ENCODE measurements at places on chromosomes 1 and 21.

DNA sequence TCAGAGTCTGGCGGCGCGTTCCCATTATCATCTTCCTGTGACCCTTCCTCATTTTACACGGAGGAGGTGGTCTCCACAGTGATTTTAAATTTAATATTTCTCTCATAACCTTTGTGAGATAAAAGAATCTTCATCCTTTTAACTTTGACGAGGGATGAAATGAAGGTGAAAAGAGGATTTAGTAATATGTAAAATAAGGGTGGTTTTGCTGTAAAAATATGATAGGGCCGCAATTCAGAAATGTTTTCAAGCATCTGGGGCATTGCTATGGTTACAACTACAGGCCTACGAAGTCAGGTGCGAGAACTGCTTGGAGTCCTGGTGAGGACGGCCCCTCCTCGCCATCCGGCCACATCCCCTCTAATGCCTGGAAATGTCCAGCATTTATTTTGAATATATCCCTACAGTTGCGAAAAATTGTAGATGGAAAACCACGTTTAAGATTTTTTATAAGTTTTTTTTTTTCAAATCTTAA lies 422 bp upstream of the RSBN1 start:
- H3K27ac ChIP-seq, result peak overlapping the region; percentile 96
- no peaks in the 10 kb centered on the region for H3K27me3 ChIP-seq
- peak overlapping the region; percentile 52 for H3K4me3 ChIP-seq
- H3K36me3 ChIP-seq, result no peaks in the 10 kb centered on the region

DNA sequence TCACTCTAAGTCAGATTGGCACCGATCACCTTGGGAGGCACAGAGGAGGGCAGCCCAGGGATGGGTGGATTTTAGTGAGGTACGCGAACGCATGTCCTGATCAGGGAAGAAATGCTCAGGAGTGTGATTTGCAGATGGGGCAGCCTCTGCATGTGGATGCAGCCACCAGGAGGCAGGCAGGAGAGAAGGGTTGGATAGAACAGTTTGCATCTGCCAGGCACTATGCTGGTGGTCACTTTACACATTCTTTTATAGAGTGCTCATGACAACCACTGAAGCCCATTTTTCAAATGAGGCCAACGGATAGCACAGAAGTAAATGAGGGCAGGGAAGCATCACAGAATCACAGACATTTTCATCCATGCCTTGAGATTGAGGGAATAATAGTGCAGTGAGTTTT lies 5.7 kb downstream of the LAMB3 start:
- DNase-seq, result no peak
- no peak overlapping the region for H3K4me3 ChIP-seq
- H3K4me1 ChIP-seq, result peaks cover 55% of the 10 kb centered on the region
- no peaks in the 10 kb centered on the region for H3K27me3 ChIP-seq

DNA sequence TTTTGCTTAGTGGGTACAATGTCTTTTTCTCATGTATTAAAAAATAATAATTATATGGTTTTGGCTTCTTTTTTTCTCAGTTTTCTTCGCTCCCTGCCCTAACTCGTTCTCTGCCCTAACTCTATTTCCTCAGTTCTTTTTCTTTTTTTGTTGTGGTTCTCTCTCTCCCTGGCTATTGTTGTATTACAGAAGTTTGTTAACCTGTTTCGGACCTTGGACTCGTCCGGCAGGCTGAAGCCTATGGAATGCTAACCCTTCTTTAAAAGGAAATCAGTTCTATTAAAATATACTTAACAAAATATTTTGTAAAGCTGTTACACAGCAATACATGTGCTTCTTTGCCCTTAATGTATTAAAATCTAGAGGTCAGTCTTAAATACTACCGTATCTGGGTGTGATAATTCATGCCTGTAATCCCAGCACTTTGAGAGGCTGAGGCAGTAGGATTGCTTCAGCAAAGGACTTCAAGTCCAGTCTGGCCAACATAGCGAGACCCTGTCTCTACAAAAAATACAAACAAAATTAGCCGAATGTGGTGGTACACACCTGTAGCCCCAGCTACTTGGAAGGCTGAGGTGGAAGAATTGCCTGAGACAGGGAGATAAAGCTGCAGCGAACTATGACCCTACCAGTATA lies 64.1 kb downstream of the ANGPTL1 start:
- no peaks in the 10 kb centered on the region for H3K4me1 ChIP-seq
- no peak overlapping the region for H3K4me3 ChIP-seq
- no peak overlapping the region for H3K27ac ChIP-seq
- no peaks in the 10 kb centered on the region for H3K27me3 ChIP-seq
- peaks cover 5% of the 10 kb centered on the region for H3K36me3 ChIP-seq
- no peak for DNase-seq

DNA sequence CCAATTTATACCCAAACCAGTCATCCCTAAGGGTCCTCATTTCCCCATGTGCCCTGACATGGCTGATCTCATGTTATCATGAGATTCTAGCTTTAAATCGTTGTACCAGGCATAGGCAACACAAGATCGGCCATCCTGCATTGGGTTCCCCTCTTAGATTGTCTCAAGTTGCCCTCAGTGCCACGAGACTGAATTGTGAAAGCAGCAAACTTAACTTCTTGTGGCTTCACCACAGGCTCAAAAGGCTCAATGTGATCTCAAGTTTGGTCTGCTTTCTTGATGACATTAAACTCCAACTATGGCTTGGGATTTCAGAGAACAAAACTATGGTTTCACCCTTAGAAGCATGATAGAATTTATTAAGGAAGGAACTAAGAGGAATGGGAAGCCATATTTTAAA lies 168.5 kb upstream of the SYT6 start:
- H3K27ac ChIP-seq, result no peak overlapping the region
- no peak for DNase-seq
- no peaks in the 10 kb centered on the region for H3K36me3 ChIP-seq
- H3K4me1 ChIP-seq, result peaks cover 7% of the 10 kb centered on the region
- no peak overlapping the region for H3K4me3 ChIP-seq

GRCh38 chr1:62228136-62228882 lies 33.7 kb downstream of the L1TD1 start:
- H3K27ac ChIP-seq, result no peak overlapping the region
- no peak overlapping the region for H3K4me3 ChIP-seq
- H3K36me3 ChIP-seq, result no peaks in the 10 kb centered on the region
- no peak for DNase-seq
- no peaks in the 10 kb centered on the region for H3K4me1 ChIP-seq

DNA sequence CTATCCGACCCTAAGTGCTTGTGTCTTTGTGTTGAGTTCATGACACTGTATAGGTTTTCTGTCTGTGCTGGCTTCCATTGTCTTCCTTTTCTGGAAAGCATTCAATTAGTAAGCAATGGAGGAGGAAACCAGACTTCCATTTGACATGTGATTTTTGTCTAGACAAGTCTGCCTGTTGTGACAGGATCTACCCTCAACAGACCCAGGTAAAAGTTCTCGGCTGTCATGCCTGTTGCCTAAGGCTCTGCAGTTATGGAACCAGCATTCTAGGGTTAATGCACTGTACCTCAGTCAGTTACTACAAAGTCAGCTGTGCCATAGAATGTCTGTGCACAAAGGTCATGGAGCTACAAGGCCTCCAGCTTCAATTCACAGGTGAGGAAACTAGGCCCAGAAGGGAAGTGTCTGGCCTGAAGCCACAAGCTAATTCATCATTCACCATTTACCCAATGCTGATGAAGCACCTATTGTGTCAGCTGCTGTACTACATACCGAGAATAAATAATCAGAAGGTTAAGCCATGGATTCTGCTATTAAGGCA lies 72.3 kb downstream of the PLPP3 start:
- H3K27me3 ChIP-seq, result no peaks in the 10 kb centered on the region
- peak overlapping the region; percentile 35 for H3K27ac ChIP-seq
- peaks cover 92% of the 10 kb centered on the region for H3K36me3 ChIP-seq
- no peak overlapping the region for H3K4me3 ChIP-seq
- DNase-seq, result no peak

DNA sequence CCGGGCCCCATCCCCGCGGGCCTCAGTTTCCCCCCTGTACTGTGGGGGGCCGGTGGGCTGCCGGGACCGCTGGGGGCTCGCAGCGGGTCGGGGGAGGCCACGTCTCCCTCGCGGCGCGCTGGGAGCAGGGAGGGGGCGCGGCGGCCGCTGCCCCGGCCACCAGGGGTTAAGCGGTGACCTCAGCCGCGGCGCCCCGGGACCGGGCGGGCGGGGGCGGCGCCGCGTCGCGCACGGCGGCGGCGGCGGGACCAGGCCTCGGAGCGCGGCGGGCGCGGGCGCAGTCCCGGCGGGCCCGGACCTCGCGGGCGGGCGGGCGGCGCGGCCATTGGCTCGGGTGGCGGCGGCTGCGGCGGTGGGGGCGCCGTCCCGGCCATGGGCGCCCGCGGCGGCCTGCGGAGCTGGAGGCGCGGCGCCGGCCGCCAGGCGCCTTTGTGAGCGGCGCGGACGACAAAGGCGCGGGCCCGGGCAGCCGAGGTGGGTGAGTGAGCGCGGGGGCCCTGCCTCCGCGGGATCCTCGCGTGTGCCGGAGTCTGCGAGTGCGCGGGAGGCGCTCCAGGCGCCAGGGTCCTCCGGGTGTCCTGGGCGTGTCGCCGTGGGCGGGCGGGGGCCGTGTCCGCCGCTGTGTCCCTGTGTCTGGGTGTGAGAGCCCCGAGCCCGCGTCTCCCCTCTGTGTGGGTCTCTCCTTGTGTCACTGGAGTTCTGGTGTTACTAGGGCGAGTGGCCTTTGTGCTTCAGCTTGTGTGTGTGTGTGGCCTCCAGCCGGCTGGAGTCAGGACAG lies at the start of gene ARHGEF10L:
ARHGEF10L (plus strand) TSS at position 222 of the 778 bp plus-strand sequence. CDS start 40,898 bp downstream, outside the sequence.
- DNase-seq, result peak; percentile 88
- H3K4me3 ChIP-seq, result peak within 1 kb of the TSS; percentile 89
- peak within 1 kb of the TSS; percentile 82 for H3K27ac ChIP-seq
- peaks cover 24% of the 10 kb centered on the region for H3K4me1 ChIP-seq
- no peaks in the 10 kb centered on the region for H3K36me3 ChIP-seq

DNA sequence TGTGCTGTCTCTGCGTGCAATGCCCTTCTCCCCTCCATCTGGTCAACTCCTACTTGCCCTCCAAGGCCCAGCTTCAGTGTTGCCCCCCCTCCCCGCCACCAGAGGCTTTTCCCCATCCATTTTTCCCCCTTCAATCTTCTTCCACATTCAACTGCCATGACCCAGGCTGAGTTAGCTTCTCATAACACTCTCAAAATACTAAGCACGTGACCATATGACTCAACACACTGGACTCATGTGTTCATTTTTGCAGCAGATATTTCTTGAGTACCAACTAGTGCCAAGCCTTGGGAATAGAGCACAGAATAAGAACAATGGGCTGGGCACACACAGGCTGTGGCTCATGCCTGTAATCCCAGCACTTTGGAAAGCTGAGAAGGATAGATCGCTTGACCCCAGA lies 132.1 kb downstream of the IGSF21 start:
- no peak overlapping the region for H3K27ac ChIP-seq
- no peaks in the 10 kb centered on the region for H3K36me3 ChIP-seq
- H3K4me1 ChIP-seq, result peaks cover 20% of the 10 kb centered on the region
- DNase-seq, result no peak
- no peak overlapping the region for H3K4me3 ChIP-seq

- no peak overlapping the region for H3K27ac ChIP-seq
- H3K4me3 ChIP-seq, result no peak overlapping the region
- H3K27me3 ChIP-seq, result no peaks in the 10 kb centered on the region
Observed at GRCh38 chr1:232196042-232196441, 433.9 kb downstream of the SIPA1L2 start.

GRCh38 chr1:226622012-226622411 lies 73.4 kb downstream of the STUM start:
- H3K27me3 ChIP-seq, result no peaks in the 10 kb centered on the region
- no peaks in the 10 kb centered on the region for H3K36me3 ChIP-seq
- H3K27ac ChIP-seq, result no peak overlapping the region
- no peak for DNase-seq

DNA sequence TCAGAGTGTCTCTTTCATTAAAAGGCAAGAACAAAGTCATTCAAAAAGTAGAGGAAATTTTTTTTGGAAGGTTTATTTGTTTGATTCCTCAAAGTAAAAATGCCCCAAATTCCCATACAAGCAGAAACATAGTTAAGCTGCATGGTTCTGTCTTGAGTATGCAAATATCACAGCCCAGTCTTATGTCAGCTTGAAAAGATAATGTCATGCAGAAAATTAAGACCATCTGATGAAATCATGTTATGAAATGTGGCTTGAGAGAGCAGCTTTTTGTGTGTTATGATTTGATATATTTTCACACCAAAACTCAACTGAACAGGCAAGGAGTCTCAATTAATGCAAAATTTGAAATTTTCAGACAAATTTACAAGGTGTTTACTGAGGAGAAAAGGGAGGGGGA lies 411.0 kb downstream of the LMO4 start:
- H3K27ac ChIP-seq, result no peak overlapping the region
- no peaks in the 10 kb centered on the region for H3K27me3 ChIP-seq
- H3K36me3 ChIP-seq, result no peaks in the 10 kb centered on the region

- no peaks in the 10 kb centered on the region for H3K36me3 ChIP-seq
- H3K27ac ChIP-seq, result no peak overlapping the region
- H3K4me3 ChIP-seq, result no peak overlapping the region
- peak; percentile 72 for DNase-seq
Observed at GRCh38 chr1:159798893-159799292, 3.3 kb upstream of the FCRL6 start.

GRCh38 chr1:209583408-209583807 lies at the start of gene CAMK1G:
Gene CAMK1G, plus strand, starts transcription at chr1:209583714. Its CDS starts 11,270 bp downstream, at chr1:209594984.
- H3K4me1 ChIP-seq, result peaks cover 18% of the 10 kb centered on the region
- H3K27me3 ChIP-seq, result no peaks in the 10 kb centered on the region
- no peaks in the 10 kb centered on the region for H3K36me3 ChIP-seq
- H3K27ac ChIP-seq, result 0 out of 2 replicates have a peak within 1 kb of the TSS, but pooled peaks have one; percentile 8
- H3K4me3 ChIP-seq, result peak within 1 kb of the TSS; percentile 80
- peak; percentile 57 for DNase-seq

DNA sequence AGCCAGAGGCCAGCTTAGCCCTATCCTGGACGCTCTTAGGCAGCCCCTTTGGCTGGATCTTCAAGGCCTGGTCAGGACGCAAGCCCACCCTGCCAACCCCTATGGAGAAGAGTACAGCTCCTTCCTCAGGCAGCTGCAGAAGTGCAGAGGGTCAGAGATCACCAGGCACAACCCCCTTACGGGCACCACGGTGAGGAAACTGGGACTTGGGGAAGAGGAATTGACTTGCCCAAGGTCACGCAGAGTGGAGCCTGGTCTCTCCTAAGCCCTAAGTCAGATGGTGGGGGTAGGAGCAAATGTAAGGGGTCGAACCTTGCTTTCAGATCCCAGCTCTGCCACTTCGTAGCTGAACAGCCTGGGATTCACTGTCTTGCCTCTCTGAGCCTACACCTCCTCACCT lies 3.7 kb downstream of the E2F2 start:
- H3K27me3 ChIP-seq, result no peaks in the 10 kb centered on the region
- peaks cover 11% of the 10 kb centered on the region for H3K4me1 ChIP-seq
- no peak overlapping the region for H3K4me3 ChIP-seq
- H3K27ac ChIP-seq, result no peak overlapping the region
- no peaks in the 10 kb centered on the region for H3K36me3 ChIP-seq
- DNase-seq, result no peak

All from SK-N-SH (cell line).